NCI-H1092 treated with DMSO at 0.1 percent for 48 hours (cell line): ENCODE measurements at places on chromosomes 1 and 21.
A peak's percentile ranks its signal among the peaks of the same experiment; 100 is the strongest.

DNA sequence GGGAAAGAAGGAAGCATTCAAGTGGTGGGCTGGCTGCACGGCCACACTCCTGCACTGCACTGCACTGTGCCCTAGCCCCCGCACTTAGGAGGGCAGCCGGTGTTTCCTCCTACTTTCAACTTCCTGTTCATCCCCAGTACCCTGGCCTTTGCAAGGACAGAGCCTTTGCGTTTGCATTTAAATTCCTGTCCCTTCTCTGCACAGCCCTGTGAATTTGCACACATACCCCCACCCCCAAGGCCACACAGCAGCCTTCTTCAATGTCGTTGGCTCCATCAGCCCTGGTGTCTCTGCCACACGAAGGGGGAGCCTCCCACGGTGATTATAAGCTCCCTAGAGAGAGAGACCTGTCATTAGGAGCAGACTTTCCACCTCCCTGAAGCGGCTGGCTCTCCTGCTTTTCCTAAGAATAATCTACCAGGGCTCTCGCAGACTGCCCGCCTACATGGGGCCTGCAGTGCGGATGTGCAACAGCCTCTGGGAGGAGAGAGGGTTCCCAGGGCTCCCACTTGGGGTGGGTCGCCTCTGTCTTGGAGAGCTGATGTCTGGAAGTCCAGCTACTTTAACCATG is 13.2 kb upstream of the SLC45A3 start:
- DNase-seq, result no peak

GRCh38 chr1:209674957-209675564 is at the start of gene G0S2:
TSS of gene G0S2 (plus strand) at chr1:209675412. CDS start at chr1:209675685, 273 bp downstream.
- DNase-seq, result peak; percentile 76

- DNase-seq, result no peak
Measured at GRCh38 chr1:103089221-103089620, 19.1 kb downstream of the COL11A1 start.

DNA sequence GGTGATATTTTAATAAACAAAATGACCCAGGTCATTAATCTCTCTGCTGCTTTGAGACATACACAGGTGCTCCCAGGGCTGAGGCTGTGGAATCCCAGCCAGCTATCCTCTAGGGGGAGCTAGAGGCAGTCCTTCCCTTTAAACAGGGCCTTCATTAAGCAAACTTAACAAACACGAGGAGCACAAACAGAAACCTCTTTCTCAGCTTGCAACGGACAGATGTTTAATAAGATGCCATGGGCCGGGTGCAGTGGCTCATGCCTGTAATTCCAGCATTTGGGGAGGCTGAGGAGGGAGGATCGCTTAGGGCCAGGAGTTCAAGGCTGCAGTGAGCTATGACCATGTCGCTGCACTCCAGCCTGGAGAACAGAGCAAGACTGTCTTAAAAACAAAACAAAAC is 106.7 kb downstream of the HIVEP3 start:
- peak; percentile 71 for DNase-seq

DNA sequence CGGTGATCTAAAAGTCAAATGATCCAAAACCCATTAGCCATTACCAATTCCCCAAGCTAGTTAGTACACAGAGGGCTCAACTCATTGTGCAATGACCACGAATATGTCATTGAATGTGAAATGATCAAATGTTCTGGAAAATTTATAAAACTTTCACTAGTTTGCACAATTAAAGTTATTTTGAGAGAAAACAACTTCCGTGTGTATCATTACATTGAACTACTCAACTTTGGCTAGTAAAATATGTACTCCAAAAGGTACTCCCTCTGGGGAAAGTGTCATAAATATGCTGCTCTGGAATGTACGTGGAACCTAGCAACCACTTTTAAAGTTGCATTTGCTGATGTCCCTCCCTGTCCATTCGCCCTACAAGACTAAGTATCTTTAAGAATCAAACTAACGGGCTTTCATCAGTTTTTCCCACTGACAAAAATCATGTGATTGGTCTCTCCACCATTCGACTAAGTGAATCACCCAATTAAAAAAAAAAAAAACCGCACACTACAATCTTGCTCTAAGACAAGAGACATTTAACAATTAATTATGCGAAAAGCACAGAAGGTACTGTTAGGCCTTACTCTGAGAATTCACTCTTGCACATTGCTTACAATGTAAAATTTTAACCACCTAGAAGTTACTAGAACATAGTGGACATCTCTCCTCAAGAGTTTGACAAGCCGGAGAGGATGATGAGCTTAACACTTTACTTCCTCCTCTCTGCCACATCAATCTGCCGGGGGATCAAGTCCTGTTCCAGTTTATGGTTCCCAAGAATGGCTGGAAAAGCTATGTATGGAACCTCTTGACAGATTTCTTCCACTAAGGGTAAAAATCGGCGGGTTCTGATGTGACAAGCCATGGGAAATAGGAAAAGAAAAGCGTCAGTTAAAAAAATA is 1.2 kb downstream of the ACBD3 start:
- DNase-seq, result no peak

GRCh38 chr1:89706700-89707012 is 73.7 kb downstream of the LRRC8C start:
- DNase-seq, result no peak

DNA sequence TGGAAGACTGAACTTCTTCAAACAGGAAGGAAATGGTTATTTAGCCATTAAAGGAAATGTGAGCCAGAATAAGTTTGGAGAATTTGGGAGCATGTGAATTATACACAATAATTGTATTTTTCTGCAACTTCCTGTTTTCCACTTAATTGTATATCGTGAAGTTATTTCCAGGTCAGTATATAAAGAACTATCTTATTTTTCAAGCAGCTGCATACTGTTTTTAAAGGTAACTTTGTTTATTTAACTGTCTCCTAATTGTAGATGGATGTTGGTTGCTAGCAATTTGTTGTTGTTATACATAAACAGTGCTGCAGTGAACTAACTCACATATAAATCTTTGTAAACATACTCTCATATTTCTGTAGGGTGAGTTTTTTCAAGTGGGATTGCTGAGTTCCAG is 180.3 kb downstream of the HLX start:
- DNase-seq, result no peak
